NB4 (cell line): ENCODE measurements at places on chromosomes 11 and 22.

- DNase-seq: no peak
Measured at GRCh38 chr22:39318507-39319283, 728 bp downstream of the RPL3 start.

- DNase-seq: peak; percentile 87
Measured at GRCh38 chr11:66335531-66336233, 552 bp downstream of the RIN1 start.

DNA sequence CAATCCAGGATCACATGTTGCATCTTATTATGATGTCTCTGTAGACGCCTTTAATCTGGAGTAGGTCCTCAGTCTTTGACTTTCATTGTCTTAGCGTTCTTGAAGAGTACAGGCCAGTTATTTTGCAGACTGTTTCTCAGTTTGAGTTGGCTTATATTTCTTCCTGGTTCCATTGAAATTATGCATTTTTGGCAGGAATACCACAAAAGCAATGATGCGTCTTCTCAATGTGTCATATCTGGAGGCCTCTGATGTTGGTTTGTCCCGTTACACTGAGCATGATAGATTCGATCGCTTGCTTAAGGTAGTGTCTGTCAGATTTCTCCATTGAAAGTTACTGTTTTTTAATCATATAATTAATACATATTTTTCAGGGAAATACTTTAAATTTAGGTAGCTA is 30.6 kb downstream of the TECTA start:
- no peak for DNase-seq

DNA sequence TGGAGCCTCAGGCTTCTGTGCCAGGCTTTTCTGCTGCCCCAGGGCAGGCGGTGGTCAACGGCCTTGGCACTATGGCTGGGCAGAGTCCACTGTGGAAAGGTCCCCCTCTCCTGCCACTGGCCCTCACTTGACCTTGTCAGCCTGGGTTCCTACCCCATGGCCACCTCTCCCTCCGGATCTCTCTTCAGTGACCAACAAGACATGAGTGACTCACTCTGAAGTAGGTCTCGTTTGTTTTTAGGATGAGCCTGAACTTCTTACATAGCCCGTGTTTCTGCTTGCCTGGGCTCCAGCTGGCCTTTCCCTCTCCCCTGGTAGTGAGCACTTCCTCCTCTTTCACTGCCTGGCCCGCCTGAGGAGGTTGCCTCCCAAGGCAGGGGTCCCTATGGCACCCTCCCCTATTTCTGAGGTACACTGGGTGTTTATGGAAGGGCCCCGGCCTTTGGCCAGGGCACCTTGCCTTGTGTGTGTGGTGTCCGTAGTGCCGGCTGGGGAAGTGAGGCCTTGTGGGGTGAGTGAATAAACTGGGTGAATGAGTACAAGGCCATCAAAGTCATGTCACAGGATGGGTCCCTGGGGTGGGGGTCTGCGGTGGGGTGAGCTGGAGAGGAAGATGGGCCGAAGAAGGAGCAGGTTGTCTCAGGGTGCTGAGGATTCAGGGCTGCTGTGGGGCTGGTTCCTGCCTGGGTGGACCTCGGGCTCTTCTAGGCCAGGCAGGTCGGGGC is 5.0 kb downstream of the SHANK3 start:
- no peak for DNase-seq

DNA sequence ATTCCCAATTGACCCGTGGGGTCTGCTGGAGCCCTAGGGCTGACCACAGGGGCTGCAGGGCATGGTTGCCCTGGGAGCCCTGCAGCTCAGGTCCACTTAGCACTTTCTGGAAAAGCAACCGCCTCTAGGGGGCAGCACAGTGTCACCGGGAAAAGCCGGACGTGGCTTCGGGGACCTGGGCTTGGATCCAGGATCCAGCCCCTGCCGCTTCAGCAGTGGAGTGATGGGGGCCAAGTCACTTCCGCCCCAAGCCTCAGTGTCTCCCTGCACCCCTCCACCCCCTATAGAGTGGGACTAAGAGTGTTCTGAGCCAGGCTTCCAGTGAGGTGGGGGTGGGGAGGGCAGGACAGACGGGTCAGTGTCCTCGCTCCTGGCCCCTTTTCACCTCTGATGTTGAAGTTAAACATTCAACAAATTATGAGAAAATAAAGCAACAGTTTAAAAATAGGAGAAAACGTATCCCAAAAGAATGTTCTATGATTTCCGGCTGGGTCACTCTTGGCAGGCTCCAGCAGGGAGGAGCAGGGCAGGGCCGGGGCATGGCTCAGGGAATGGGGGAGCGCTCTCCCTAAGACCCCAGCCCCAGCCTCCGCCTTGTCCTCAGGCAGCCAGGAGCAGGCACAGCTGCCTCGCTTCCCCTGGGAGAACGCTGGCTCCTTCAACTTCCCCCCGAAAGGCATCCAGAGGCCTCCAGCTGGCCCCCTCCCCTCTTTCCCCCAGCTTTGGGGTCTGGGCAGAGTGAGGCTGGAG is 96.5 kb upstream of the FGF3 start:
- DNase-seq: peak; percentile 68

GRCh38 chr11:118622376-118623268 is 15.2 kb downstream of the PHLDB1 start:
- peak; percentile 16 for DNase-seq

- no peak for DNase-seq
Measured at GRCh38 chr11:56151376-56151775, 8.7 kb downstream of the OR8K5 start.

DNA sequence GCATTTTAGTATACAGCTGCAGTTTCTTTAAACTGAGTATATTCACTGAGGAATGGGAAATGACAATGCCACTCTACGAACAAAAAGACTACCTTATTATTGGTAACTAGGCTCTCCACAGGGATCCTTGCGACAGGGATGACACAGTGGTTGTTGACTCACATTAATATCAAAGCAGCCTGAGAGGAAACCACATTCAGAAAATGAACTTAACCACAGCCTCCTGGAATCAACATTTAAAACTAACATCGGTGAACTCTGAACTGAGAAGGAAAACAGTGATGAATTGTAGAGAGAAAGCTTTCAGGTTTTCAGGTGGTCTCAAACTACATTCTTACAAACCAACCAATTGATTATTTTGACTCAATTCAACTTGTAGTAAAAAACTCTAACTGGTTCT is 90.3 kb upstream of the MTMR2 start:
- peak; percentile 92 for DNase-seq

GRCh38 chr11:87290304-87290922 is 252.7 kb downstream of the TMEM135 start:
- DNase-seq: peak; percentile 72

- DNase-seq: no peak
Measured at GRCh38 chr11:34444428-34444827, 5.7 kb downstream of the CAT start.
